Mucosa of gallbladder (tissue), 1 donor: ENCODE measurements at places on chromosomes 7 and 10. TPM values are rescaled to one million over a fixed set of nuclear protein-coding genes. Genes with fewer than 3 reads are reported as not detected.

GRCh38 chr10:76398043-76398710 lies 966.8 kb downstream of the LRMDA start:
- no peak for DNase-seq

- no peak for DNase-seq
Observed at GRCh38 chr10:124383496-124383895, 35.2 kb downstream of the OAT start.

- no peak for DNase-seq
Observed at GRCh38 chr7:43771573-43771972, 13.1 kb downstream of the BLVRA start.

- DNase-seq = no peak
Observed at GRCh38 chr7:84188786-84189405, 5.7 kb downstream of the SEMA3A start.

DNA sequence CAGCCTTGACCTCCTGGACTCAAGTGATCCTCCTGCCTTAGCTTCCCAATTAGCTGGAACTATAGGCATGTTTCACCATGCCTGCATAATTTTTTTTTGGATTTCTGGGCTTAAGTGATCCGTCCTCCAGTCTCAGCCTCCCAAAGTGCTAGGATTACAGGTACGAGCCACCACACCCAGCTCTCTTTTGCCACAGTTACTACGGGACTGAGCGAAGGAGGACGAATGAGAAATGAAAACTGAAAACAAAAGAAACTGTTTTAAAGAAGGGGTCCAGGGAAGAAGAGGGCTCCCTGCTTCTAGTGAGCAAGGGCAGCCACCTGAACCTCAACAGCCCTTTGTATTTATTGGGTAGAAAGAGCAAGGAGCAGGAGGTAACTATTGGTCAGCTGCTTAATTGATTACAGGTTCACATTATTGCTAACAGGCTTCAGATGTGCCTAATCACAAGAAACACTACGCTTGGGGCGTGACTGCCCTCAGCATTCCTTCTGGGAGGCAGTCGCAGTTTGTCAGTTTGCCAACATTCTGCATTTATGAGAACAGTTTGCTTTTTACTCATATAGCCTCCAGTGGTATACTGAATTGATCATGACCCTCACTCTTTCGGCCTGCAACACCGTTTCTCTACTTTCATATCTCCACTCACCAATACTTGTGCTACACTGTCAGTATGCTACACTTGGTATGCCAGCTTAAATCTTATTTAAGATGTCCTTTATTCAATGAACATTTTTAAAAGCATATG lies 676.8 kb downstream of the DNAJB9 start:
- DNase-seq = peak; percentile 10

- DNase-seq = no peak
Observed at GRCh38 chr7:114678116-114678515, 243.8 kb upstream of the MDFIC start.

DNA sequence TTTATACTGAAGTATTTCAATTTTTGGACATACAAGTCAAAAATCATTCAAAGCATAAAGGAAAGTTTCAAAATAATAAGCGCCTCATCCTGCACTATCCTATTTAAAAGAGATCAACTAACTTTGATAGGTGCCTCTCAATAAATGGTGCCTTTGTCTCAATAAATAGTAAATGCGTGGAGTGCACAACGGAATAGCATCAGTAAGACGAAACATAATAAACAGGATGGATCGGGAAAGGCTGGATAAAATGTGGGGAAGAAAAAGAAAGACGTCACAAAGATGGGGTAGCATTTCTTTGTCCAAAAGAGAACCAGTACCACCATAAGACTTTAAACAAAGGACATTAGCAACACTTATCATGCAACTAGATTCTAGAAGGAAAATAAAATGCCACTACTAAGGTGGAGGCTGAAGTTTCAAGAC lies 571 bp upstream of the PRKAR2B start:
- DNase-seq = no peak

GRCh38 chr10:88979153-88979562 lies 11.4 kb upstream of the FAS start:
- DNase-seq = peak; percentile 44

DNA sequence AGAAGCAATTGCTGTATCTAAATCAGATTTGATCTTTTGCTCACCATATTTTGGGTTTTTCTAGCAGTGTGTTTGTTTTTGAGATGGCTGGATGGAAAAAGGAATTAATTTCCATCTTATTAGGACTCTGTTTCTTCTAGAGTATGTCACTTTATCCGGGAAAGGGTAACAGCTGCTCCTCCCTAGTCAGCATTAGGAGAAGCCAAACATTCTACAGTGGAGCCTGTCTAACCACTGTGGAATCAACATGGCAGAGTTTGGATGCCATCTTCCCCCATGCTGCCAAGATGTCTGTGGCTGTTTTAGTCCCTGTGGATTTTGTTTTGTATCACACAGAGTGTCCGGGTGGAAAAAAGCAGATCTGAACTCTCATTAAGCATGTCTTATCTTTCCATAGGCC lies 16.0 kb upstream of the LMOD2 start:
- no peak for DNase-seq

DNA sequence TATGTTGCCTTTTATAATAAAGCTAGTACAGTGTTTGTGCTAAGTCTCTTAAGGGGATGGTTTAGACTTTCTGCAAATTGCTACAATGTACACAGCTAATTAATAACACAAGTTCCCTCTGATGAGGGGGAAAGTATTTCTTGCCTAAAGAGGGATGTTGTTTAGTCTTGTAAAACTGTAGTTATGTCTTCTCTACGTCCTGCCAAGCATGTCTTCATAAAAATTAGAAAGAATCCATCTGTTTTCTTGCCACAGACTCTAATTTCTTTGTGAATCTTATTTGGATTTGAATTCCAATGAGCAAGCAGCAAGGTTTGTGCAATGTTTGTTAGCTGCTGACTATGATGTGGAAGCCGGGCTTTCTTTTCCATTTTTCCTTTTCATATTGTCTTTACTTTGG lies 28.2 kb downstream of the ADARB2 start:
- no peak for DNase-seq

DNA sequence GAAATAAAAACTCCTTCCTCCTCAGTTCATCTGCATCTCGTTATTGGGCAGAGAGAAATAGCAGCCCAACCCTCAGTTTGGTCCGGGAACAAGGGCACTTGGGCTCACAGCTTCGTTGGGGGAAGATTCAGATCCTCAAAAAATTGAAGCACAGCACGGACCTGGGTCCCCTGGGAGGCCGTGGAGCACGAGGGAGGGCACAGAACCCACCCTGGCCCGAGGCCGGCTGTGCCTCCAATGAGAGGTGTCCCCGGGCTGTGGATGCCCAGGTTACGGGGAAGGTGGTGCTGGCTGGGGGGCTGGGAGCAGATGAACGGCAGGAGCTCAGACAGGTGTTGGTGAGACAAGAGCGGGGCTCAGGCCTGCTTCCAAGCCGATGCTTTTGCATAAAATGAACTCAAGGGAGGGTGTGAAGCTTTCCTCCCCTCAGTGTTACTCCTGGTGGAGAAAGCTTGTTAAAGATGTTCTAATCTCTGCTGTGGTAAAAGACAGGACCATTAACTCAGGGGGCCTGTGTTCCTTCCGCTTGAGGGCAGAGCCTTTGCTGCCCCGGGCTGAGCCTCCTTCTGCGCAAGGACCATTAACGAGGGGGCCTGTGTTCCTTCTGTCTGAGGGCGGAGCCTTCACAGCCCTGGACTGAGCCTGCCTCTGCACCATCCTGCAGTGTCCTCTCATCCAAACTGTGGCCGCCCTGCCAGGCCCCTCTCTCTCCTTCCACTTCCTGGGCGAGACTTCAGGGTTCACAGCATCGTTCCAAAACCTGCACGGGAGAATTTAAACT lies 302.2 kb downstream of the ADARB2 start:
- no peak for DNase-seq

- DNase-seq = no peak
Observed at GRCh38 chr10:81403451-81403850, 471.5 kb upstream of the NRG3 start.

GRCh38 chr10:22335173-22335933 lies 9.9 kb upstream of the SPAG6 start:
- DNase-seq = no peak

DNA sequence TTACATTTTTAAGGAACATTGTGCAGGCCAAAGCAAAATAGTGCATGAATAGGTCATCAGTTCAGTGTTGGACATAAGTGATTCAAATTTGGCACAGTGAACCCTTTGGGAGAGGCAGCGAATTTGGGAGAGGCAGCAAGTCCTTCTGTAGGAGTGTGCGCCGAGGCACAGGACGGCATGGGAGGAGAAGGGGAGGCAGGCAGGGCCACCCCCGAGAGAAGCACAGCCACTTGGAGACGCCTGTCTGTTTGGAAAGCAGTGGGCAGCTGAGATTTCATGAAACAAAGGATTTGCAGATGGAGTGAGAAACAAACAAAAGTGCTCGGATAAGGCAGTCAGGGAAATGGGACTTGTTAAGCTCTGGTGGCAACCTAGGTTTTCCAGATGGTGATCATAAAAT lies 30.6 kb downstream of the VIPR2 start:
- no peak for DNase-seq

DNA sequence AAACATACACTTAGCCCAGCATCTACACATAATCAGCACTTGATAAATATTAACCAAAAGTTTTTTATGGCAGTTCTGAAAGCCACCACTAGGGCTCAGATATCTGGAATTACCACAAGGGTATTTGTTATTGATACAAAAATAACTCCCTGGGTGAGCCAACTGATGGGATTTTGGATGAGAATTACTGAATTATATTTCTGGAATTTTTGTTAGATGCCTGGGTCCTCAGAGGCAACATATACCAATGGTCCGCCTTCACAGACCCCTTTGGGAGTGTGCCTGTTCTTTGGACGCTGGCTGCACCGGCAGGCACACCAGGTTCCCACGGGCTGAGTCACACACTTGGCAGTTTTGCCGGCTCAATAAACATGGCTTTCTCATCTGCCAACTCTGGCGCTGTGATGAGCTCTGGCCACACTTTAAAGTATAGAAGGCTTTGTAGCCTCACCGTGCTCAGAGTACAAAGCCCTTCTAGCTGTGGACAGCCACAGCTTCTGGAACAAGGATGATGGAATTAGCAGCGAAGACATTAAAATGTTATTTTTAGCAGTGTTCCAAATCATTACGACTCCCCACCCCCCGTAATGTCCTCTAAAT lies 24.5 kb upstream of the EEPD1 start:
- DNase-seq = peak; percentile 90

- no peak for DNase-seq
Observed at GRCh38 chr7:2979201-2979631, 64.5 kb downstream of the CARD11 start.

GRCh38 chr7:108463613-108464012 lies 7.4 kb upstream of the NRCAM start:
- no peak for DNase-seq

GRCh38 chr7:3192669-3193068 lies 108.4 kb upstream of the SDK1 start:
- DNase-seq = no peak

DNA sequence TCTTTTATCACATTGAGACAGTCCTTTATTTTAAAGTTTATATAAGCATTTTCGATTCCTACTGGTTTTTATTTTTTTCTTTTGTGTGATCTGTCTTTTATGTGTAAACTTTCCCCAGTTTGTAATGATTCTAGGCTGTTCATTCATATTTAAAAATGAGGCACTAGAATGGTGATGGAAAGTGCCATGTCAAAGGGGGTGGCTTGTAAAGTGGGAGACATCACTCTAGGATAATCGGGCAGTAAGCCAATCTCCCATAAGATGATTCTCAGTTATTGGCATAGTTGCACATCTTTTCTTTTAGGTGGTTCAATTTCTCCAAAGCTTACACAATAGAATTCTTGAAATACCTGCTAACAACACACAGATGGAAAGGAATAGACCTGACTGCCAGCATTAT lies 90.4 kb downstream of the ABCA13 start:
- DNase-seq = no peak

- DNase-seq = no peak
Observed at GRCh38 chr10:131936736-131937135, 35.9 kb downstream of the PPP2R2D start.

DNA sequence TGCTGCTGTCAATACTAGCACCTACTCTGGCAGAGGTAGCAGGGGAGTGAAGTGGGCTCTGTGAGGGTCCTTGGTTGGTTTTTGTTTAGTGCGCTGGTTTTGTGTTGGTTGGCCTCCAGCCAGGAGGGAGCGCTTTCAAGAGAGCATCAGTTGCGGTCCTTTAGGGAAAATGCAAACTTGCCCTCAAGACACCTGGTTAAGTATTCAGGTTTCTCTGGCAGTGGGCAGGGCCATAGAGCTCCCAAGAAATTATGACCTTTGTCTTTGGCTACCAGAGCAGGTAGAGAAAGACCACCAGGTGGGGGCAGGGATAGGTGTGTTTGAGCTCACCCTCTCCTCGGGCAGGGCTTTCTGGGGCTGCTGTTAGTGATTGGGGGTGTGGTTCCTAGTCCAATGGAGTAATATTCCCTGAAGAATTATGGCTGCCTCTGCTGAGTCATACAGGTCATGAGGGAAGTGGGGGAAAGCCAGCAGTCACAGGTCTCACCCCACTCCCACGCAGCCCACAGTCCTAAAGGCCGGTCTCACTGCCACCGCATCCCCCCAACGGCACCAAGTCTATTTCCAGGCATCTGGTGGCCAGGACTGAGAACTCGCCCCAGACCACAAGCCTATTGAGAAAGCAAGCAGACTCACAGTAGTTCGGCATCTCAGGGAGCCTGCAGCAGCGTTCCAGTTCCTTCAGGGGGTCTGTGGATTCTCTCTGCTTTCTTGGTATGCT lies 280.5 kb downstream of the SFMBT2 start:
- no peak for DNase-seq

GRCh38 chr10:101224060-101224909 lies 5.0 kb downstream of the LBX1 start:
- no peak for DNase-seq

LLCFC1 gene
- total RNA-seq = not detected

LIPJ gene
- total RNA-seq = not detected

DNAJC12 gene
- 11.7 TPM for total RNA-seq

SUN3 gene
- not detected for total RNA-seq

CALCR gene
- total RNA-seq = 0.17 TPM

SOSTDC1 gene
- 0.12 TPM for total RNA-seq

GIMAP2 gene
- total RNA-seq = 19.1 TPM

CCDC7 gene
- total RNA-seq = 20.5 TPM

LIPM gene
- not detected for total RNA-seq

LEP gene
- not detected for total RNA-seq

RPEL1 gene
- total RNA-seq = 0.09 TPM

ACSM6 gene
- total RNA-seq = not detected
